ENCODE measurements at places on chromosomes 12 and 14. TPM values are rescaled to one million over a fixed set of nuclear protein-coding genes. Genes with fewer than 3 reads are reported as not detected.
A peak's percentile ranks its signal among the peaks of the same experiment; 100 is the strongest.

Gene CLEC2A
- total RNA-seq: not detected

- DNase-seq: peak; percentile 65
- H3K36me3 ChIP-seq: no peaks in the 10 kb centered on the region
- peaks cover 3% of the 10 kb centered on the region for H3K4me1 ChIP-seq
- H3K27ac ChIP-seq: no peak overlapping the region
Measured at GRCh38 chr14:92456215-92457015, 57.2 kb upstream of the RIN3 start.

- H3K36me3 ChIP-seq: peaks cover 6% of the 10 kb centered on the region
- peaks cover 1% of the 10 kb centered on the region for H3K27me3 ChIP-seq
- H3K27ac ChIP-seq: no peak overlapping the region
- no peak overlapping the region for H3K4me3 ChIP-seq
- DNase-seq: no peak
Measured at GRCh38 chr14:100358396-100358795, 35.3 kb downstream of the SLC25A47 start.

GRCh38 chr14:31827325-31827724 lies 249.8 kb upstream of the ARHGAP5 start:
- H3K27ac ChIP-seq: no peak overlapping the region
- H3K4me3 ChIP-seq: no peak overlapping the region
- no peaks in the 10 kb centered on the region for H3K36me3 ChIP-seq
- H3K4me1 ChIP-seq: no peaks in the 10 kb centered on the region
- H3K27me3 ChIP-seq: no peaks in the 10 kb centered on the region
- no peak for DNase-seq

GRCh38 chr12:100427078-100427477 lies 46.6 kb upstream of the NR1H4 start:
- no peak overlapping the region for H3K4me3 ChIP-seq
- H3K27me3 ChIP-seq: no peaks in the 10 kb centered on the region
- no peaks in the 10 kb centered on the region for H3K36me3 ChIP-seq
- no peak for DNase-seq

Gene CCDC196
- not detected for total RNA-seq

- no peak overlapping the region for H3K27ac ChIP-seq
- no peaks in the 10 kb centered on the region for H3K36me3 ChIP-seq
- H3K4me3 ChIP-seq: no peak overlapping the region
- H3K27me3 ChIP-seq: no peaks in the 10 kb centered on the region
- H3K4me1 ChIP-seq: no peaks in the 10 kb centered on the region
Measured at GRCh38 chr12:61993734-61994345, 266.4 kb upstream of the USP15 start.

Measured in glutamatergic neuron (in vitro differentiated cells).